T-helper 17 cell (primary cell): ENCODE measurements at places on chromosomes 12 and 14.

DNA sequence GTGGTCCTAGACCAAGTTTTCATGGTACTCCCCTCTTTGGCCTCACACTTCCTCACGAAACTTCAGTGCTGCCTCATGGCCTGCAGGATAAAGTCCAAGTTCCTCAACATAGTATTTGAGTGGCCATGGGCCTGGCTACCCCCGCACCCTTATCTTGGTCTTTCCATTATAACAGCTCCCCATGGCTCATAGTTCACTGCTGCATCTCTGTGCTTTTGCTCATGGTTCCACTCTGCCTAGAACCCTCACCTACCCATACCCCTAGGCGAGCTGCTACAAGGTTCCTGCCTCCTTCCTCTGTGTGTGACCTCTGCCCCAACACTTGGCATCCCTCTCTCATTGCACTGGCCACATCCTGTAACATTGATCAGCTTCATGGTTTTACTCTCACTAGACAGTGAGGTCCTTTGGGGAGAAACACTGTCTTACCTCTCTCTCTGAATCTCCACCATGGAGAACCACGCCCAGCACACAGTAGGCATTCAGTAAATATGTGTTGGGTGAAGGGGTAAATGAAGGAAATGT, 158.9 kb downstream of the GPR65 start:
- peaks cover 9% of the 10 kb centered on the region for H3K27me3 ChIP-seq
- no peak overlapping the region for H3K27ac ChIP-seq
- H3K4me3 ChIP-seq: no peak overlapping the region
- DNase-seq: no peak
- H3K36me3 ChIP-seq: peaks cover 5% of the 10 kb centered on the region
- H3K4me1 ChIP-seq: peaks cover 14% of the 10 kb centered on the region

DNA sequence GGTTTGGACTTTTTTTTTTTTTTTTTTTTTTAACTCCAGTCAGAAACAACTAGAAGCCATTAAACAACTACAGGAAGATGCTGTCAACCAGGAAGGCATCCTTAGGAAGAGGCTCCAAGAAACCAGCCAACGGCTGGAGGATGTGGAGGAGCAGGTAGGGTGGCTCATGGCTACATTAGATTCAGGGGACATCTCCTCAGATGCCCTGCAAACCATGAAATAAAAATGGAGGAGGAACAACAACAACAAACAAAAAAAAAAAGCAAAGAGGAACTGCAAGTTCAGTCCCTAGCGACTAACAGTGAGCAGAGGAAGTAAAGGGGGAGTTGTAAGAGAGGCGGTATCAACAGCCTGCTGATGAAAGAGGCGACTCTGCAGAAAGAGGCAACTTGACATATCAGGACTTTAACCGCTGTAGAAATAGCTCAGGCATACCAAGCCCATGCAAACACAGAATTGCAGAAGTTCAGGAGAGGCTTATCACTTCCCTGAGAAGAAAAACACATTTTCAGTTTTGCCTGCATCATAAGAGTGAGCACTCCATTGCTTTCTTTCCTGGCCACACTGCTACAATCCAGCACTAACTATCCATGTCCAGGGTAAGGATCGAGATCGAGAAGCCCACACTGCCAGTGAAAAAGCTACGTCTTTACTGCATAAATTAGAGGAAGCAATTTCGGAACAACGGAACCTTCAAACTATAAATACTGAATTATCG, 103.5 kb upstream of the BCAT1 start:
- peaks cover 2% of the 10 kb centered on the region for H3K36me3 ChIP-seq
- peak; percentile 22 for DNase-seq
- H3K27ac ChIP-seq: peak overlapping the region; percentile 97
- no peaks in the 10 kb centered on the region for H3K27me3 ChIP-seq

DNA sequence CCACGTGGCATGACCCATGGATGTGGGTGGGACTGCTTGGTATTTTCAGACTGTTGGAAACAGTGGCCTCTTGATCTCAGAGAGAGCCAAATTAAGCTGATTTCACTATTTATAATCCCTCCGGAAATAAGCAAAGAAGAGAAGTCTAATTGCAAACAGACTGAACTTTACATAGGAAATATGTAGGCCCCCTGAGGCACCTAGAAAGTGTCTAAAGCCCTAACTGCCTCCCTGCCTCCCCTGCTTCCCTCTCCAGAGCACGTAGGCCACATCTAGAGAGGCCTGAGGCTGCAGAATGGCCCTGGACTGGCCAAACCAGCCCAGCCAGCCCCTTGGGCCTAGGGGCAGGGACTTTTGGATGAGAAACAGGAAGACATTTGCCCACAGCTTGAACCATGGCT, 123.8 kb downstream of the ZFP36L1 start:
- no peak overlapping the region for H3K4me3 ChIP-seq
- H3K36me3 ChIP-seq: no peaks in the 10 kb centered on the region
- H3K4me1 ChIP-seq: peaks cover 28% of the 10 kb centered on the region
- H3K27ac ChIP-seq: peak overlapping the region; percentile 6

GRCh38 chr12:28563936-28564335, 373.7 kb downstream of the CCDC91 start:
- no peaks in the 10 kb centered on the region for H3K27me3 ChIP-seq
- peak overlapping the region; percentile 39 for H3K27ac ChIP-seq
- peaks cover 2% of the 10 kb centered on the region for H3K36me3 ChIP-seq
- H3K4me3 ChIP-seq: no peak overlapping the region
- H3K4me1 ChIP-seq: no peaks in the 10 kb centered on the region

- H3K36me3 ChIP-seq: peaks cover 2% of the 10 kb centered on the region
- no peak overlapping the region for H3K27ac ChIP-seq
- peak overlapping the region; percentile 51 for H3K4me3 ChIP-seq
- H3K4me1 ChIP-seq: peaks cover 2% of the 10 kb centered on the region
These were observed 259.5 kb upstream of the E2F7 start for GRCh38 chr12:77324763-77325468.

- no peaks in the 10 kb centered on the region for H3K36me3 ChIP-seq
- H3K27me3 ChIP-seq: no peaks in the 10 kb centered on the region
- no peak for DNase-seq
- no peaks in the 10 kb centered on the region for H3K4me1 ChIP-seq
These were observed 1444.5 kb upstream of the FLRT2 start for GRCh38 chr14:84085493-84085892.

- DNase-seq: no peak
- peak overlapping the region; percentile 74 for H3K4me3 ChIP-seq
- peaks cover 52% of the 10 kb centered on the region for H3K4me1 ChIP-seq
- peaks cover 15% of the 10 kb centered on the region for H3K36me3 ChIP-seq
These were observed 11.0 kb downstream of the PTGER2 start for GRCh38 chr14:52325126-52325525.

DNA sequence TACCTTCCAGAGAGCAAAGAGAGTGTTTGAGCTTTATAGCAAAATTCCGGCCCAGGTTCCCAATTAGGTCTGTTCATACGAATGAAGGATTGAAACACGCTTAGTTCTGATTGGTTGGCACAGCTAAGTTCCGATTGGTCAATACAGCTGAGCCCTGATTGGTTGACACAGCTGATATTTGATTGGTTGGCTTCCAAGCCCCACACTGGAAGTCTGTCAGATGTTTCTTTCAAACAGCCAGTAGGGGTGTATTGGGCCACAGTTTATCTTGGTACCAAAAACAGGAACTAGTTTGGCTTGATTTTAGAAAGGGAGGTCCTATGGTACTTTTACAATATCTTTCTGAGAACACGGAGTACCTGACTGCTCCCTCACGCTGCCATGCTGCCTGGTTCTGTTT, 93.4 kb downstream of the CAND1 start:
- H3K4me3 ChIP-seq: no peak overlapping the region
- no peak overlapping the region for H3K27ac ChIP-seq
- no peaks in the 10 kb centered on the region for H3K4me1 ChIP-seq
- no peak for DNase-seq
- H3K27me3 ChIP-seq: no peaks in the 10 kb centered on the region

- peaks cover 21% of the 10 kb centered on the region for H3K4me1 ChIP-seq
- DNase-seq: no peak
- H3K27ac ChIP-seq: no peak overlapping the region
- H3K36me3 ChIP-seq: no peaks in the 10 kb centered on the region
- peaks cover 5% of the 10 kb centered on the region for H3K27me3 ChIP-seq
These were observed 69.6 kb upstream of the KRAS start for GRCh38 chr12:25320123-25321006.
